NCI-H1105 (cell line): ENCODE measurements at places on chromosomes 4 and X.

GRCh38 chrX:130174937-130175336 lies 3.2 kb downstream of the RAB33A start:
- no peak for DNase-seq

DNA sequence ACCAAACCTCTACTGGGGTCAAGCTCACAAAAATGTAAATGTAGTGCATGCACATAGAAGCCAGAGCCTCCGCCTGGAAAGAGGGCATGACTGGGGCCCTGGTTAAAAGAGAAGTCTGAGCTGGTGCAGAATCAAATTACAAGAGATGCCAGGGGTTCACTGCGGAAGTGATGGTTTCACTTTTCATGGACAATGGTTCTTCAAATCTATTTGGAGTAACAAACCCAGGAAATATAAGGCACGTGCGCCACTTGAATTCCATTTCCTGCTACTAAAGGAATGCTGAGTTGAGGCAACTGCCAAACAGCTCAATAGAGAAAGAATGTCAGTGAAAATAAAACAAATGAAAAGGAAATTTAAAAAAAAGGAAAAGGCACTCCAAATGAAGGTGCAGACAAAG lies 79.8 kb downstream of the FUNDC1 start:
- no peak for DNase-seq

DNA sequence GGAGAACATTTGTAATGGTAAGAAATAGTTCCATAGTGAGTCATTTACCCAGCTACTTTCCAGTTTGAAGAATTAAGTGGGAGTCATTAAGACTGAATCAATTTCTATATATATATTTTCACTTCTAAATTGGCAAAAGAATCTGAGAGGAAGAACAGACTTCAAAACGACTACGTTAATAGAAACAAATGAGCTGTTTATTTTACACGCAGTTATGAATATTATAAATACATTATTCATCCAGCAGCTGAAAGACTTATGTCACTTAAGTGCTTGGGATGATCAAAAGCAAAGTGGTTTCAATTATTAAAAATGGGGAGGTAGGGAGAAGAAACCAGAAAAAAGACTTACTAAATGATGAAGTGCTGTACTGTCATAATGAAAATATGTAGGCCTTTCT lies 260.5 kb upstream of the DDX53 start:
- no peak for DNase-seq

DNA sequence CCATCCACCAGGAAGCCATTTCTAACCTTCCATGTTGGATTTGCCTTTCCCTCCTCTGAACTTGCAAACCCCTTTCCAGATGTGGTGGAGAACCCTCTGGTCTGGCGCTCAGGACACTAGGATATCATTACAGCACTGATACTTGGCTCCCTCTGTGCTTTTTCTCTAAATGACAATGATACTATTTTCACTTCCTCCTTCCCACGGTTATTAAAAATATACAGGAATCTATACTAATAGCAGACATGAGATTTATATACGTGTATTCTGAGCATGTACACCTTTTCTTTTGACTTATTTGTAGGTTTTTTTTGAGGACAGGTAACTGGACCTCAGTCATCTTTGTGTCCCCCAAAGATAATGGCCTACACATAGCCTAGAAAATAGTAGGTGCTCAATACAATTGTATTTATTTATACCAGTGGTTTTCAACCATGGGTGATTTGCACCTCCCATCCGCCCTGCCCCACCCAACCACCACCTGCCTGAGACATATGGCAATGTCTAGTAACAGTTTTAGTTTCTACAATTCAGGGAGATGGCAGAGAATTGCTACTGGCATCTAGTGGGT lies 60.4 kb upstream of the PLAC8 start:
- DNase-seq = no peak

DNA sequence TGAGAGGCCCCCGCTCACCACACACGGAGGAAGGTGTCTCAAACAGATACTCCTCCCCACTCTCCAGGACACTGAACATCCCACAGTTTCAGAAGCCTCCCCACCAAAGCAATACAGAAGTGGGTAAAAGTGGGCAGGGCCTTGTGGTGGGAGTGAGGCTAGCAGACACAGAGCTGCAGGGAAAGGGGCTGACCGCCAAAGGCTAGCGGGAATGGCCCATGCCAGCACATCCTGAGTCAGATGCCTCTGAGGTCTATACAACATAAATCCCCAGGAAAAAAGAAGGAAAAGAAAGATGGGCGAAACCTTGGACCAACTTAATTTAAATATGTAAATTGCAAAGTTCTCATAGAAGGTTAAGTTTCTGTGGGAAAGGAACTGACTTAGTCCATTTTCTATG lies 21.9 kb upstream of the ARHGAP10 start:
- no peak for DNase-seq
